ENCODE measurements at places on chromosomes 12 and 14. TPM values are rescaled to one million over a fixed set of nuclear protein-coding genes. Genes with fewer than 3 reads are reported as not detected.

The PLD4 gene
- total RNA-seq, result 0.07 TPM

The OTOGL gene
- total RNA-seq, result 0.07 TPM

The DBX2 gene
- not detected for total RNA-seq

The NOP9 gene
- 28.0 TPM for total RNA-seq

The KRT6A gene
- total RNA-seq, result 2.7 TPM

The WASHC3 gene
- total RNA-seq, result 90.7 TPM

The DNAJC22 gene
- total RNA-seq, result 2.1 TPM

The PMCH gene
- 0.30 TPM for total RNA-seq

The FOXG1 gene
- 1.6 TPM for total RNA-seq

The AQP5 gene
- 0.52 TPM for total RNA-seq

The PRR4 gene
- total RNA-seq, result 1.2 TPM

The CLEC4C gene
- total RNA-seq, result not detected

The MYF6 gene
- total RNA-seq, result not detected

The FSCB gene
- not detected for total RNA-seq

The CCDC38 gene
- not detected for total RNA-seq

The INHBC gene
- not detected for total RNA-seq

The ENDOU gene
- total RNA-seq, result 0.40 TPM

The IFNG gene
- total RNA-seq, result not detected

The TTC7B gene
- total RNA-seq, result 54.6 TPM

The HOXC12 gene
- total RNA-seq, result not detected
